ENCODE measurements at places on chromosomes 7 and 10.

DNA sequence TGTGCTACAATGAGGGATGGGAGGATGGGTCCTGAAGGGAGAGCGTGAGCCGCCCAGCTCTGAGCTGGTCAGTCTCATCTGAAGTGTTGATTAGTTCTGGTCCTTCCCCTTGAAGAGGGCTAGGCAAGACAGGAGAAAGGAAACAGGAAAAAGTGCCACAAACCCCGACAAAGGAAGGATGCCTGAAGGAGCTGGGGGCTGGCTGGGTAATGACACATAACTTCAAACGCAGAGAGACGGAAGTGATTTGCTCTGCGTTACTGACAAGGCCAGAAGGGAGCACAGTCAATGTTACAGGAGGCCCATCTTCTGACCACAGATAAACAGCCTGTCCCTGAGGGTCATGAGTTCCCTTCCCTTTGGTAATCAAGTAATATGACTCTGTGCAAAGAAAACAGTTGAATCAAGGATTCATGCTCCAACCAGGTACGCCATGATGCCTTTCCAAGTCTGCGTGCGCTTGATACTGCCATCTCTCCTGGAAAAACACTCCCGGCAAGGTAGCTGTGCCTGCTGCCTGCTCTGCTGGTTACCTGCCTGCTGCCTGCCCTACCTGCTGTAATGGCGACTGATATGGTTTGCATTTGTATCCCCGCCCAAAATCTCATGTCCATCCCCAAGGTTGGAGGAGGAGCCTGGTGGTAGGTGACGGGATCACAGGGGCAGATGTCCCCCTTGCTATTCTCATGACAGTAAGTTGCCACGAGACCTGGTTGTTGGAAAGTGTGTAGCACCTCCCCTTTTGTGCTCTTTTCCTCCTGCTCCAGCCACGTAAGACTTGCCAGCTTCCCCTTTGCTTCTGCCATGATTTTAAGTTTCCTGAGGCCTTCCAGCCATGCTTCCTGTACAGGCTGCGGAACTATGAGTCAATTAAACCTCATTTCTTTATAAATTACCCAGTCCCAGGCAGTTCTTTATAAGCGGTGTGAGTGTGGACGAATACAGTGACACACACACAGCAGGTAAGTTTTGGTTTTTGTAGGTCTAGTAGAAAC, 57.9 kb downstream of the GRB10 start:
- no peak for DNase-seq

DNA sequence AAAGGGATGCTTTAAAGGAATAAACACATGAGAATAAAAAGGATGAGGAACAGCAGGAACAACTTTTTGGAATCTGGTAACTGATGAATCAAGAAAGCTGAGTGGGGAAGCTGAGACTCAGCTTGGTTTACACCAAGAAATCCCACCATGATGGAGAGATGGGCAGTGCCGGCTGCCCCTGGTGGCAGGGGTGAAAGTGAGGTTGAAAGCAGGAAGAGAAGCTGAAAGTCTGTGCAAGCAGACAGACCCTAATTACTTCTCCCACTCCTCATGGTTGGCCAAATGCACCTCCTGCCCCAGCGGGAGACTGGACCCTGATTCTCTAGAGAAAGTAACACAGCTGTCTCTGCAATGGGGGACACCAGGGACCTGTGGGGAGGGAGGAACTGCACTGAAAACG, 57.6 kb upstream of the NANOS1 start:
- no peak for DNase-seq

GRCh38 chr10:79140085-79140793, 71.5 kb downstream of the ZMIZ1 start:
- no peak for DNase-seq

DNA sequence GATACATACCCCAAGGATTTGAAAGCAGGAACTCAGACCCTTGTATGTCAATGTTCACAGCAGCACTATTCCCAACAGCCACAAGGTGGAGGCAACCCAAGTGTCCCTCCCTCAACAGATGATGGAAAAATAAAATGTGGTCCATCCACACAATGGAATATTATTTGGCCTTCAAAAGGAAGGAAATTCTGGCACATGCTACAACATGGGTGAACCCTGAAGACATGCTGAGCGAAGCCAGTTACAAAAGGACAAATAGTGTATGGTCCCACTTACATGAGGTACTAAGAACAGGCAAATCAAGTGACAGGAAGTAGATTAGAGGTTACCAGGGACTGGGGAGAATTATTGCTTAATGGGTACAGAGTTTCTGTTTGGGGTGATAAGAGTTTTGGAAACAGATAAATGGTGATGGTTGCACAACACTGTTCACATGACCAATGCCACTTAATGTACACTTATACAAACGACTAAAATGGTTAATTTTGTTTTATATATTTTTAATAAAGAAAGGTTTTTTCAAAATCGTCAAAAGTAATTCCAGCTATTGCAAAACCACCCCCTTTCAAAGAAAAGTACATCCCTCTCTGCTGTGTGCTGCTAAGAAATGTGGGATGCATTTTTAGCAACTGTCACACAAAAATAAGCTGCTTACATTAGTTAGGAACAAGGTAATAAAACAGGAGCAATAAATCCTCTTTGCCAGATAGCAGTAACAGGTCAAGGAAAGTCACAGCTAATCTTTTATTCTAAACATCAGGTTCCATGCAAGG, 85.7 kb downstream of the GRB10 start:
- no peak for DNase-seq

DNA sequence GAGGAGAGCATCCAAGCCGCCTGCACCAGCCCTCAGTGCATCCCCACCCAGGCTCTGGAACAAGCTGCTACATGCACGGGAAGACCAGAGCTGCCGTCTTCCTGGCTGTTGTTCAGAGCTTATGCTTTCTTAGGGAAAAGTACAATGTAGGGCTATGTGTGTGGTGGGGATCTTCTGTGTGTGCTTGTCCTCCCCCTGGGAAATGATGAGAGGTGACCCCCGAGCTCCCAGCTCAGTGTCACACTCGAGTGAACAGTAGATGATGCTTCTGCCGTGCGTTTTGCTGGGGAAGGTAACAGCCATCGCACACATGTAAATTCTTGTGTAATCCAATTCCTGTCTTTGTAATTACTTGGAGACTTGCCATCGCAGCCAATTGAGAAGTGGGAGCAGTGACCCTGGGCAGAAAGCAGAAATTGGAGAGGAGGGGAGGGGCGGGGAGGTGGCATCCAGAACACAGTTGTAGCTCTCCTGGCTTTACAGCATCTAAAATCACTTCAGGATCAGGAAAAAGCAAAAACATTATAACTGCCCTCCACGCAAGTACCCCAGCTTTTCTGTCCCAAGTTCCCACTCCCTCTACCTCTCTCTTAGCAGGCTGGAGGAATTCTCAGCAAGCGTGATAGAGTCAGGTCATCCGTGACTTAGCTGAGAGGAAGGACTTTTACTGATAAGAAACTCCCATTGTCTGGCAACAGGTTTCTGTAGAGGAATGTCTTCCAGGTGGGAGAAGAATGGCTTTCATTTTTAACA, 149.6 kb downstream of the TCF7L2 start:
- DNase-seq = peak; percentile 28

GRCh38 chr10:62514079-62514693, 140.0 kb downstream of the ZNF365 start:
- DNase-seq = no peak

DNA sequence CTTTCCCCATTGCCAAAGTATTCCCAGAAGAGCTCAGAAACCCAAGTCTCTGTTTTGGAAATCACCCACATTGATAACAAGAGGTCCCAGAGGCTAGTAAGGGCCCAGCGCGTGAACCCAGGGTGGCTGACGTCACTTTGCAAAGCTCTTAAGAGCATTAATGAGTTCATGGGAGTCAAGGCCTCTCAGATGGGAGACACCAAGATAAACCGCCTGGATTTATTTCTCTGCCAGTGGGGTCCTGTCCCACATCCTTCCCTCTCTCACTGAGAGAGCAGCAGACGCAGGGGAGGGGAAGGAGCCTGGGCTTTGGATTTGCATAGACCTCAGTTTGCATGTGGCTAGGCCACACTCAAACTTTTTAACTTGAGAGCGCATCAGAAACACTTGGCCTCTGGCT, 184.8 kb upstream of the PDE1C start:
- peak; percentile 24 for DNase-seq

- DNase-seq = no peak
These were observed 813.4 kb downstream of the ANKRD7 start for GRCh38 chr7:119037941-119038340.

GRCh38 chr7:152894295-152895170, 135.0 kb downstream of the ACTR3B start:
- DNase-seq = no peak

DNA sequence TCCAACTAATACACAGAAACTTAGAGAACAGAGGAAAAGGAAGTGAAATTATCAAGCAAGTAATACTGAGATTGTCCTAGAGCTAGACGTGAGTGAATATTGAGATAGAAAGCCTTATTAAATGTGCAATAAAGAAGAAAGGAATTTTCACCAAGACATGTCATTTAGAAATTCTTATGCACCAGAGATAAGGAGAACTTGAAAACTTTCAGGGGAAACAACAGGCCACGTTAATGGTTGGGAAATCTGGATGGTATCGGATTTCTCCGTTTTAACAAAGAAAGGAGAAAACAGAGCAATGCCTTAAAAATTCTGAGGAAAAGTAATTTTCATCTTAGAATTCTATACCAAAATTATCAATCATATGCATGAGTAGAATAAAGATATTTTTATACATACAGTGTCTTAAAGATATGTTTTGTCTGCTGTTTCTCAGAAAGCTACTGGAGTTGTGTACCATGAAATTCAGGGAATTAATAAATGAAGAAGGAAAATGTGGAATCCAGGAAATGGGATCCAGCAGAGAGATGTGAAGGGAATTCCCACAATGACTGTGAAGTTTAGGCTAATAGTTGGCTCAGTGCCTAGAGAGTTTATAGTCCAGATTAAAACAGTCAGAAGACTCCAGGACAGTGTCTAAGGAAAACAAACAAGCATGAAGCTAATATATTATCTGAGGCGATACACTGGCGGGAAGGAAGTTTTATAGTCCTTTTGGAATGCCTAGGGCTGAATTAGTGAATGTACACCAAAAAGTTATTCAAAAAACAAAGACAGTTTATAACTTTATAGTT, 159.5 kb downstream of the PPP1R9A start:
- no peak for DNase-seq

DNA sequence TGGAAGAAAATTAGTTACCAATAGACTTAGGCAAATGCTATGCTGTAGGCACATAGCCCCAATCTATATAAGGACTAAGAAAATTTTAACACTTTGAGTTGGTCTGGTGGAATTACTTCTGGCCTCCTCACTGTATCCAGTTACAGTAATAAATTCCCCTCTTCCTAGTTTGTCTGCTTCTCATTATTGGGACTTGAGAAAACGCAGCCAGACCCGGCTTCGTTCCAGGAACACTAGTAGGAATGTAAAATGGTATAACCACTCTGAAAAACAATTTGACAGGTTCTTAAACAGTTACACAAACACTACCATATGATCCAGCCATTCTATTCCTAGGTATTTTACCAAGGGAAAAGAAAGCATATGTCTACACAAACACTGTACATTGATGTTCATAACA, 150.2 kb downstream of the VPS50 start:
- no peak for DNase-seq

DNA sequence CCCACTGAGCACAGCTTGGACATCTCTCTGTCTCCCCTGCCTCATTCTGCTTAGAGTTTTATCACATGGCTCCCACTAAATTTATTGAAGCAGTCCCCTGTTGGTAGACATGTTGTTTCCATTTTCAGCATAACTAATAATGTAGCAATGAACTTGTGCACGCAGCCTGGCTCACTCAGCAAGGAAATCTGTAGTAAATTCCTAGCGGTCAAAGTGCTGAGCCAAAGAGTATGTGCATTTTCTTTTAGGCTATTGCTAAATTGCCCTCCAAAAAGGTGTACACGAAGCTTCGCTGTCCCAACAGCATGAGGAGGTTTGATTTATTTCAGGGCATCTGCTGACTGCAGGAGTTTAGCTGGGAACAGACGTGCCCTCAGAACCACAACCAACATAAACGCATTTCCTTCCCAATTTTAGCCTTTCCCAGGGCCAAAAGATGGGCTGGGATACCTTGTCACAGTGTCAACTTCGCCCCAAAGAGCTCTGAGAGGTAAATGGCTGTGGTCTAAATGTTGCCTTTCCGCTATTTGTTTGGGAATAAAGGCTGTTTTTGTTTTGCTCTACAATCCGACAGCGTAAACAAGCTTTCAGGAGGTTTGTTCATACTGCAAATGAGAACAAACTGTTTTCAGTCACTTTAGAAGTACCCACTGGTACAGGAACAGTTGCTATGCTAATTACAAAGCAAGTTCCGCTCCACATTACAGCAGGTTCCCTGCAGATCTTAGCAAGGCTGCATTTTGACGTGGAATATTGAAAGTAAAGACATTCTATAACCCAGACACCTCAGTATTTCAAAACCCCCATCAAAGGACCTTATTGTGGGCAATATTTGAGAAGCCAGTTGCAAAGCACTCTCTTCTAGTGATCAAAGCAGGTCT, 16.8 kb downstream of the VSIR start:
- no peak for DNase-seq

GRCh38 chr10:83373671-83374070, 765.6 kb upstream of the GHITM start:
- peak; percentile 13 for DNase-seq

GRCh38 chr7:29795696-29796580, 10.4 kb upstream of the WIPF3 start:
- DNase-seq = no peak

GRCh38 chr7:21656796-21657195, 114.0 kb downstream of the DNAH11 start:
- DNase-seq = no peak

DNA sequence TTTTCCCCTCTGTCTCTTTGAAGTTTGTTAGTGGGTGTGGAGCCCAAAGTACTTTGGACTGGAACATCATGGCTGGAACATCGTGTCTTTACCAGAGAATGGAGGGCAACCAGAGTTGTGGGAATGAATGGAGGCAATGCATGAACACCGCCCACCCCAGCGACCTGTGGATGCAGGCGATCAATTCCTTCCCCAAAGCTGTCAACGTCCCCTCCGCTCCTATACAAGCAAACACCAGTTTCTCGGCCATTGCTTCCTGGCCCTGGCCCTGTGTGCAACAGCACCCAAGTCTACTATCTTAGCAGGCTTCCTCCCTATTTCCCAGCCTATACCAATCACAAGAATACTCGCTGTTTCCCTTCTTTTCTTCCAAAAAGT, 62.6 kb downstream of the CARD11 start:
- DNase-seq = no peak

- DNase-seq = no peak
These were observed 1254.9 kb upstream of the LRRN3 start for GRCh38 chr7:109836016-109836415.

- no peak for DNase-seq
These were observed 259.6 kb upstream of the POM121L12 start for GRCh38 chr7:52775876-52776275.

GRCh38 chr7:155951554-155952158, 139.4 kb upstream of the SHH start:
- DNase-seq = no peak
